NCI-H1930 (cell line): ENCODE measurements at places on chromosomes 6 and 20.

- DNase-seq: no peak
Measured at GRCh38 chr6:137332637-137333280, 113.6 kb upstream of the IFNGR1 start.

DNA sequence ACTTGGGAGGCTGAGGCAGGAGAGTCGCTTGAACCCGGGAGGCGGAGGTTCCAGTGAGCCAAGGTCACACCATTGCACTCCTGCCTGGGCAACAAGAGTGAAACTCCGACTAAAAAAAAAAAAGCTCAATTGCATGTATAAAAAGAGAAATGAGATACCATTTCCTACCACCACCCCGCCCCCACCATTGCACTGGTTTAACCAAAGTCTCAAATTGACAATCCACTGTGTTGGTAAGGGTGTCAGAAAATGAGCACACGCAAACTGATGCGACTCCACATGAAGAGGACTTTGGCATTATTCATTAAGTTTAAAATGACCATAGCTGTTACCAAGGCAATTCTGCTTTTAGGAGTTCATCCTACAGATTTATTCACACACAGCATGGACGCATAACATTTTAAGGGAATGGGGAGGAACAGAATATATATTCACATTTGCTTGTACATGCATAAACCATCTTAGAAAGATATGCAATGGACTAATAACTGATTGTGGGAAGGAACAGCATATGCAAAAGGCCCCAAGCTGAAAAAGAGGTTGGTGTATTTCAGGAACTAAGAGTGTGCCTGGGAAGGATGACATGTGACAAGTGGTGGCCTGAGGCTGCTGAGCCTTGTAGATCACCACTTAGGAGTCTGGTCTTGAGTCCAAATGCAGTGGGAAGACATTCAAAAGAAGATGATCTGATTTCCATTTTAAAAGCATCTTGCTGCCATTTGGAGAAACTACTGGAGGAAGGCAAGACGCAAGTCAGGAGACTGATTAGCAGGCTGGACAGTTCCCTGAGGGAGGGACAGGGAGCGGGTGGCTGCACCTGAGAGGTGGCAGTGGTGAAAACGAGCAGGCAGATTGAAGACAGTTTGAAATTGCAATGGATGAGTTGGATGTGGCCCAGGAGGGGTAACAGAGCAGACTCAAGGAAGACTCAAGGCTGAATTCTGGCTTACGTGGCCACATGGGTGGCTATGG lies 37.2 kb upstream of the PTPN1 start:
- DNase-seq: no peak

DNA sequence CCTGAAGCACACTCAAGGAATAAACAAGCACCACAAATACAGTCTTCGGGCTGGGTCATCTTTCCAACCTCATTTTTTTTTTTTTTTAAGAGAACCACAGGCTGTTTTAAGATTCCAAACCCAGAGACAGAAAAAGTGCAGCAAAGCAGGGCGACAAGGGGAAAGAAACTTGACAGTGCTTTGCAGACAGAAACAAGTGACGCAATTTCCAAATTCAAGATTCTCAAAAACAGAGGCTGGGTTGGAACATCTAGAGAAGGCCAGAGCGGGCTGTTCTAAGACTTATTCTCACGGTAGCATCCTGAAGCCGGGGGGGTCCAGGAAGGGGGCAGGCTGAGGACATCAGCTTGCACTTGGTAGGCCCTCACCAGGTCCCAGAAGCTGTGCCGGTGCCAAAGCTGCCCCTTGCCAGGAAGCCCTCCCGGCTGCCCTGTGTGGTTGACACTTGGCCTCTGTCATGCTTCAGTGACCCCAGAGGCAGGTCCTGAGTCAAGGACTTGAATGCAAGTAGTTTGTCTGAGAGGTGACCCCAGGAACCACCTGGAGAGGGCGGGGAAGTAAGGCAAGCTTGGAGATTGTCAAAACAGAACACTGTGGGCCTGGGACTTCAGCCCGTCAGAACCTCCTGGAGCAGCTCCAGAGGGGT lies 50.5 kb downstream of the BMP7 start:
- DNase-seq: no peak

DNA sequence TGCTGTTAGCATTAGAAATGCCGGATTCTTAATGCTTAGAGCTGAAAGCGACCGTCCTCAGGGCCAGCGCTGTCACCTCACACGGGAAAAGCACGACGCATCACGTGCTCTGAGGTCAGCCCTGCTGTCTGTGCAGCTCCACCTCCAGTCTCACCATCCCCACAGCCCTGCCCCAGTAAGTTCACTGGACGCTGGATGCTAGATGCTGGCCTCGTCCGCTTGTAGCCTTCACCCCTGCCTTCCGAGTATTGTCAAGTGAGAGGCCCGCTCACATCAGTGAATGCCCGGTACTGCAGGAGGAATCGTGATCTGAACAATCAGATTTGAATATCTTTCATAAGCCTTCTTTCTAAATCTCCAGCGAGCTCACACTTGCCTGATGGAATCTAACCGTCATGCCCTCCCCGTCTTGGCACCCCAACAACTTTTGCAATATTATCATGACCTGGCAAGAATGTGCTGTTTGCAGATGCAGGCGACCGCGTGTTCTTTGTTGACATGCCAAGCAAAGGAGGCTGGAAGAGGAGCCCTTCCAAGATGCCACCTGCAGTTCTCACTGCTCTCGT lies 64.9 kb downstream of the DLL1 start:
- no peak for DNase-seq

- DNase-seq: no peak
Measured at GRCh38 chr20:5070570-5070969, 49.2 kb downstream of the PCNA start.

- DNase-seq: no peak
Measured at GRCh38 chr6:135522965-135523692, 25.6 kb upstream of the AHI1 start.

DNA sequence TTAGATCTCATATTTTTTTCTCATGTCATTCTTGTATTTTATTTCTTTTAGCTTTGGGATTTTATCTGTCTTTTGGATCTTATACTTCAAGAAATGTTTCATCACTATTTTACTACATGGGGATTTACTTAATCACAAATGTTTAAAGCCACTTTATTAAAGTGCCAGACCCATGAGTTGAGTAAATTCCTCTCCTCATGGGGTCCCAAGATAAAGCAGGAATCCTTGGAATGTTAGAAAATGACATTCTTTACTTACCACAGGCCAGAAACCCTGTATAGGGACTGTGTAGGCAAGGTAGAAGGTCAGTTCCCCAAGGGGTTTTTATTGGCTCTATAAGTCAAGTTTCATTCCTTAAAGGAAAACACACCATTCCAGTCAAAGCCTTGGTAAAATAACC lies 28.4 kb upstream of the OR2J2 start:
- no peak for DNase-seq

DNA sequence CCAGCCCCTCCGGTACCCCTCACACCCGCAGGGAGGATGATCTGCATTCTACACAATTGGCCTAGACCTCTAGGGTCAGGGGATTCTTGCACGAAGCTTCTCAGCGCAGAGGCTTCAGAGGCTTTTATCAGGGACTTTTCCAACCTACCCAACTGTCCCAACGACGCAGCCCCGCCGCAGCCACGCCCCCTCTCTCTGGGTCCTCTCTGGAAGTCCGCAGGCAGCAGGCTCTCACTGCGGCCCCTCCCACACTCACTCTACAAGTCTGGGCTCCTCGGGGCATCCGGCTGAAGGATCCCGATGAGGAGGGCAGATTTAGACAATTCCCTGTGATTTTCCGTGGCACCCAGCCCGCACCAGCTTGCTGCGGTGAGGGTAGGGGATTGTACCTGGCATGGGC lies 227.7 kb upstream of the RNF24 start:
- DNase-seq: no peak

DNA sequence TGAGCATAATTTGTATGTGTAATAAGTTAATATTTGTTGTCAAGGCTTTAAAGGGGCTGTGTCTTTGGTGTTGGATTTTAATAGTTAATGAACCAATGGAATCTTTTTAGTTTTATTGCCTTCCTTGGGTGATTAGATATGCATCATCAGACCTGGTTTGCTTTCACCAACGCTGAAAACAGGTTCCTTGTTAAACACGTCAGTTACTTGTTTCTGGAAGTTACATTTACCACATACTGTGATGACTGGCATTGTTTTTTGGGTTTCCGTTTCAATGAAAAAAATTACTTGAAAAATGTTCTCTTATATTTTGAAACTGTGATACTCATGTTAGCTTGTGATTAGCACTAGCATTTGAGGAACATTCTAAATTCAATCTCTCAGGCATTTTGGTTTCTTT lies 58.6 kb upstream of the RNF144B start:
- no peak for DNase-seq

GRCh38 chr6:95576998-95577303 lies 384 bp upstream of the MANEA start:
- DNase-seq: no peak

DNA sequence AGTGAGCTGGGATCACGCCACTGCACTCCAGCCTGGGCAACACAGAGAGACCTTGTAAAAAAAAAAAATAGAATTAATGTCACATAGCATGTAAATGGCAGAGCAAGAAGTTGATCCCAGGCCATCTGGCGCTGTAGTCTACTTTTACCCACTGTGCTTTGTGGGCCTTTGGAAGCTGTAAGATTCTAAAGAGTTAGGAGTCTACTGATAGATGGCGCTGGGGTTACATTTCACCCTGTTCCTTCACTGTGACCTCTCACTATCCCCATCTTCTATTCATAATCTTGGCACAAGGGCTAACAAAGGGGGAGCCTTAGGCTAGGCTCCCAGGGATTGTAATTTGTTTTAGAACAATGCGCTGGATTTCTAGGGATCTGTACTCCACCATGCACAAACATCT lies 24.4 kb downstream of the SIRPD start:
- DNase-seq: no peak

DNA sequence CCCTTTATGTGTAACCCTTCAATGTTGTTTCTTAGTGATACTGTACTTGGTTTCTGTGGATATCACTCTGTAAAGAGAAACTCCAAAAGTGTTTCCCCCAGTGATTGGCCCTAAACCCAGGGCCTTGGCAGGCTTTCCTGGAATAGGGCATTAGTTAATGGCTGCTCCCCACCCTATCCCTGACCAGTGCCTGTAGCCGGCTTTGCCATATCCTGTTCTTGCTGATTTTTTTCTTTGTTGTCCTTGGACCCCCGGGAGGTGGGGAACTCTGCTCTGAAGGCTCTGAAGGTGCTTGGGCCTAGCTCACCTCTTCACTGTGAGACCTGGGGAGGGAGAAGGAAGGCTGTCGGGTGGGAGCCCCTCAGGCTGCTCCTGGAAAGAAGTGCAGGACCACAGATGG lies 120.1 kb downstream of the TCP11 start:
- DNase-seq: no peak

DNA sequence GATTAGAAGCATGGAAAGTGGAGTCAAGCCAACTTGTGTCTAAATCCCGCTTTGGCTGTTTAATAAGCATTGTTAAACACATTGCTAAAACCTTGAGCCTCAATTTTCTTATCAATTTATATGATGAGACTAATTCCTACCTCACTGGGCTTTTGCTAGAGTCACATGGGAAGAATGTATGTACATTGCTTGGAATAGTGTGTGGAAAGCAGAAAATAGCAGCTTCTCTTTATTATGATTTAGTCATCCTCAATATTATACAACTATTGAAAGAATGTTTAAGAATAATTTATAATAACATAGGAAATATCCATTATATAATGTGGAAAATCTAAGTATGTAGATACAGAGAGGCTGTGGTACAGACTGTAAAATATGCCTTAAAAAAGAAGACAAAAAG lies 313.0 kb upstream of the CDYL start:
- no peak for DNase-seq

DNA sequence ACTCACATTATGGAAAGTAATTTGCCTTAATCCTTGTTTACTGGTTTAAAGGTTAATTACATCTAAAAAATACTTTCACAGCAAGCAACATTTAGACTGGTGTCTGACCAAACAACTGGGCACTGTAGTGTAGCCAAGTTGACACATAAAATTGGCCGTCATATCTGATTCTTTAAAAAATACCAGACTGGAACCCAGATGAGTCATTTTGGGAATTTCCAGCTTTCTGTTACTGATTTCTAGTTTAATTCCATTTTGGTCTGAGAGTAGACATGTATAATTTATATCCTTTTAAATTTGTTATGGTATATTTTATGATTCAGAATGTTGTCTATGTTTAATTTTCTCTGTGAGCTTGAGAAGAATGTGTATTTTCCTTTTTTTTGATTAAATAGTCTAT lies 44.1 kb downstream of the SCP2D1 start:
- no peak for DNase-seq

- DNase-seq: no peak
Measured at GRCh38 chr6:156727715-156728385, 49.3 kb upstream of the ARID1B start.

GRCh38 chr6:154187714-154188113 lies 148.7 kb downstream of the OPRM1 start:
- DNase-seq: no peak

- DNase-seq: no peak
Measured at GRCh38 chr6:52310932-52311331, 26.4 kb upstream of the MCM3 start.

- no peak for DNase-seq
Measured at GRCh38 chr6:29466241-29466640, 9.3 kb downstream of the OR2H1 start.

DNA sequence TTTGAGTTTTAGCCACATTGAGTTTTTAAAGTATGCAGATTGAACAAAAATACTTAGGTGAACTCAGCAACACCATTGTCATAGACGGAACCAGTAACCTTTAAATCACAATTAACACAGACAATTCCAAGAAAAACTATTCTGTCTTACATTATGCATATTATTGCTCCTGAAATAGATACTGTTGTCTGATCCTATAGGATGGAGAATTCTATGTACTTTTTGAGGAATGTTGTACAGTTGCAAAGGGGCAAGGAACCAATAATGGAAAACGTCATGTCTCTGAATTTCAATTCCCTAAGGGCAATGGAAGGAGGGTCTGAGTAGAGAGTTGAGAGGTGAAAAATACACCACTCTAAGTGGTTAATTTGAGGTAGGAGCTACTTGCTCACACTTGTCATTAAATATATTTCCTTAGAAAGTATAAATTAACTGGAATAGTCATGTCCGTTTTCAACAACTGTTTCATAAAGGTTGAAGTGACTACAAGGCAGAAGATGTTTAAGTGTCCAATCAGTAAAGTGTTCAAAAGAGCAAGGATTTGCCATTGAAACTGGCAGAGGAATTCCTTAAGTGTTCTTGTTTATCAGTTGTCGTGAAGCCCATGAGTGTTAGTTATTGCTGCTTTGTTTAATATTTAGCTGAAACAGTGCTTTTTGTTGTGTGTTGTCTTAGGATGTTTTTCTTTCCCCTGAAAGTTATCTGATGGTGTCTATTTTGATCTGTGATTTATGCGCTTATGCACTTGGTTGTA lies 1.3 kb downstream of the NKAIN2 start:
- DNase-seq: no peak

GRCh38 chr6:90537027-90537426 lies 49.8 kb downstream of the MAP3K7 start:
- DNase-seq: no peak

DNA sequence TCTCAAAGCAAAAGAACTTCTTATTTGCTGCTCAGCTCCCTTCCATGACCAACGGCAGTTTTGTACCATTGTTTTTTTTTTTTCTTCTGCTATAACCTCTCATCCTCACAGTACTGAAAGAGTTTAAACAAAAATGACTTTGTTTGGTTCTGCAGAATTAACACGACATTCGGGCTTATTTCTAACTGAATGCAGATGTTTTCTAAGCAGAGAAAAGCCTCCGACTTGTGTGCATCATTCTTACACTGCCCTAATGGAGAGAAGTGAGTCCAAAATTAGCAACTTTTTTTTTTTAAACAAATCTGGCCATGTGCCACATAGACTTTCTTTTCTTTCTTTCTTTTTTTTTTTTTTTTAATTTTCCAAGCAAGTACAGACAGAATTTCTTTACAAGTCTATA lies 382.7 kb downstream of the HDGFL1 start:
- DNase-seq: no peak
